ENCODE measurements at places on chromosomes 7 and 10. TPM values are rescaled to one million over a fixed set of nuclear protein-coding genes. Genes with fewer than 3 reads are reported as not detected.
A peak's percentile ranks its signal among the peaks of the same experiment; 100 is the strongest.

DNA sequence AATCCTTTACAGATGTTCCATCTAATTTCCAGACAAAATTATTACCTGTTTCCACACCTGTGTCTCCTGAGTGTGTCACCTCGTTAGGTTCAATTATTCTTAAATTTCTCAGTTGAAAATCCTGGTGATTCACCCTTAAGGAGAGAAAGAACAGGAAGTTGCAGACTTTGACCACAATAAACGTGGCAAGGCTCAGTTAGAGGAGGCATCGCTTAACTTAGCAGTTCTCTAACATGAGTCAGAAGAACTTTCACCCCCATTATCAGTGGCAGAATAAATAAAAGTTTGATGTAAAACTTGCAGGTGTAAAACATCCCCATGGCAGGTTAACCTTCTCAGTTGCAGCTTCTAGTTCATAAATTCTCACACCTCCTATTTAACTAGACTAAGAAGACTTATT lies 8.3 kb downstream of the XPNPEP1 start:
- peak; percentile 62 for DNase-seq

Gene SPDYE2
- total RNA-seq: not detected

Gene HOXA3
- total RNA-seq: 9.2 TPM

GRCh38 chr7:100629117-100629716 lies 12.1 kb downstream of the TFR2 start:
- DNase-seq: peak; percentile 28
